GM23248 (cell line): ENCODE measurements at places on chromosomes 2 and 18. TPM values are rescaled to one million over a fixed set of nuclear protein-coding genes. Genes with fewer than 3 reads are reported as not detected.

The CCDC85A gene
- total RNA-seq: 4.2 and 9.9 TPM in 2 replicates

The FOSL2 gene
- 78.0 and 83.5 TPM in 2 replicates for total RNA-seq

The CHRNG gene
- total RNA-seq: not detected in 2 replicates

The PRPF40A gene
- total RNA-seq: 72.1 and 86.1 TPM in 2 replicates

The NRP2 gene
- total RNA-seq: 9.0 and 36.7 TPM in 2 replicates

The KCNG2 gene
- not detected in 2 replicates for total RNA-seq

- DNase-seq: peak; percentile 46
- no peaks in the 10 kb centered on the region for H3K36me3 ChIP-seq
- no peak overlapping the region for H3K27ac ChIP-seq
- H3K4me3 ChIP-seq: no peak overlapping the region
- H3K27me3 ChIP-seq: no peaks in the 10 kb centered on the region
- H3K4me1 ChIP-seq: no peaks in the 10 kb centered on the region
These were observed 2.9 kb upstream of the EPAS1 start for GRCh38 chr2:46294176-46294836.

DNA sequence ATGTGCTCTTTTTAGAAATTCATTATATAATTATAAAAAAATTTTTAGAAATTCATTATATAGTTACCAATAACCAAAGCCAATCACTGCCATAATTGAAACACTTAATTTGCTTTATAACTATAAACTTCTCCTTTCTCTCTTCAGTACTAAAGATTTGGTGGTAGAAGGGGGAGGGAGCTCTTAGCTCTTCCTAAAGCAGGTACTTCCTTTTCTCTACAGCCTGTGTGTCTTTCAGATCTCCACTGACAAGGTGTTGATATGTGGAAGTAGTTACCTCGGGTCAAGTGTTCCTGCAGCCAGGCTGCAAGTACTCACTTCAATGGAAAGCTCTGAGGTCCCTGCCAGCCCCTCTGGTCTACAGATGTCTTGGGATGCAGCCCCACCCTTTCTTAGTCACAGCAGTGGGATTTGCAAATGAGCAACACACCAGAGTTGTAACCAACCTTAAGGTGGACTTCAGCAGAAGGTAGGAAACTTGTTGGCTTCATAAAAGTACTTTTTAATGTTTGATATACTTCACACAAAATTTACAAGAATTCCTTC lies 690.0 kb downstream of the ARHGAP15 start:
- peak; percentile 50 for DNase-seq
- no peaks in the 10 kb centered on the region for H3K36me3 ChIP-seq
- peak overlapping the region; percentile 31 for H3K4me3 ChIP-seq
- H3K4me1 ChIP-seq: 0 out of 2 replicates have a peak, but pooled peaks cover 3% of the 10 kb centered on the region

GRCh38 chr2:16325016-16325975 lies 340.3 kb downstream of the CYRIA start:
- no peaks in the 10 kb centered on the region for H3K27me3 ChIP-seq
- no peaks in the 10 kb centered on the region for H3K36me3 ChIP-seq
- no peak overlapping the region for H3K27ac ChIP-seq

DNA sequence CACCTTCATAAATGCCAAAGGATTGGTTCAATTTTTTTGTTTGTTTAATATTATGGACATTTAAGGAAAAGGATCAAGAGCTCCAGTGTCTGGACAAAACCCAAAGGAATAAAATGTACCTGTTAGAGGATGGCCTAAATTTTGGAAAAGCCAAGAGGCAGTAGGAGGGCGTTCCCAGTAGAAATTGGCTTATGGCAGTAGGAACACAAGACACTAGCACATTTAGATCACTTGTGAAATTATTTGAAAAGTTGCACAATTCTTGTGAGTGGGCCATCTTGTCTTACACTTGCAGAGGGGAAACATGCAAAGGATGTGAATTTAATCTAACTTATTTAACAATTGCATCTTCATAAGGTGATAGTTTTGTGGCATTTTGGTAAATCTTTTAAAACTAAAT lies 3.2 kb downstream of the BZW1 start:
- H3K36me3 ChIP-seq: peaks cover 65% of the 10 kb centered on the region
- no peaks in the 10 kb centered on the region for H3K27me3 ChIP-seq
- H3K4me1 ChIP-seq: peaks cover 35% of the 10 kb centered on the region
- H3K27ac ChIP-seq: peak overlapping the region; percentile 37
- peak; percentile 42 for DNase-seq
- H3K4me3 ChIP-seq: 0 out of 2 replicates have a peak overlapping the region, but pooled peaks have one; percentile 91

DNA sequence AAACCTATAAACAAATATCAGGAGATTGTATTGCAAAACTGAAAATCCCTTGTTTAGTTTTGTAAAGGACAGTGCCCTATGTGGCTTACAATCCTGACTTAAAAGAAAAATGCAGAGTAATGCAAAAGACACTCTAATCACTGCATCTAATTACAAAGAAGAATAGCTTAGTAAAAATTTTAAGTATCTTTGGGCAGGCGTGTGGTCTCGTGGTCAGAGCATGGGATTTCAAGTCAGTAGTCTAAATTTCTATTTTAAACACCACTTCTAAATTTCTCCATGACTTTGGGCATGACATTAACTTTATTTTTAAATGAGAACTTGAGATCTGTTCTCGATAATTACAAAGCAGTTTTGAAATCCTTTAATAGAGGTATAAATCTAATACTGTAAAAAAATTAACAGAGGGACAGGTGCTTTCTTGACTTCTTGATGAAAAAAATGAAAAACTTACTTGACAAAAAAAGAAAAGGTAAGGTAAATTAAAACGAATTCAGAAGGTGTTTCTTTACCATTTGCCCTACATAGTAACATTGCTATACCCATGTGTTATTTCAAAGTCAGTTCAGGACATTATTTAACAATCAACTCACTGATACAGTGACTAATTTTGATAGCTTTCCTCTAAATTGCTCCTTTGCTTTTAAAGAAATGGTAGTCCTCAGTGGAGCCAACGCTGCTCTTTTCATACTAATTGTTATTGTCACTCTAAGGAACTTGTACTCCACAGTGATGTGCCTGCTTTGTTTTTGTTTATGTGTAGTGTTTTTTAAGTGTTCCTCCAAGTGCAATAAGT lies 17.6 kb upstream of the FTCDNL1 start:
- H3K27me3 ChIP-seq: no peaks in the 10 kb centered on the region
- no peaks in the 10 kb centered on the region for H3K36me3 ChIP-seq
- H3K4me1 ChIP-seq: no peaks in the 10 kb centered on the region
- no peak overlapping the region for H3K4me3 ChIP-seq

- H3K36me3 ChIP-seq: no peaks in the 10 kb centered on the region
- no peak for DNase-seq
- H3K4me1 ChIP-seq: no peaks in the 10 kb centered on the region
- H3K27ac ChIP-seq: no peak overlapping the region
- no peaks in the 10 kb centered on the region; the same call in 1 of the 2 replicates for H3K27me3 ChIP-seq
- no peak overlapping the region for H3K4me3 ChIP-seq
These were observed 45.9 kb downstream of the CYRIA start for GRCh38 chr2:16619576-16620245.

DNA sequence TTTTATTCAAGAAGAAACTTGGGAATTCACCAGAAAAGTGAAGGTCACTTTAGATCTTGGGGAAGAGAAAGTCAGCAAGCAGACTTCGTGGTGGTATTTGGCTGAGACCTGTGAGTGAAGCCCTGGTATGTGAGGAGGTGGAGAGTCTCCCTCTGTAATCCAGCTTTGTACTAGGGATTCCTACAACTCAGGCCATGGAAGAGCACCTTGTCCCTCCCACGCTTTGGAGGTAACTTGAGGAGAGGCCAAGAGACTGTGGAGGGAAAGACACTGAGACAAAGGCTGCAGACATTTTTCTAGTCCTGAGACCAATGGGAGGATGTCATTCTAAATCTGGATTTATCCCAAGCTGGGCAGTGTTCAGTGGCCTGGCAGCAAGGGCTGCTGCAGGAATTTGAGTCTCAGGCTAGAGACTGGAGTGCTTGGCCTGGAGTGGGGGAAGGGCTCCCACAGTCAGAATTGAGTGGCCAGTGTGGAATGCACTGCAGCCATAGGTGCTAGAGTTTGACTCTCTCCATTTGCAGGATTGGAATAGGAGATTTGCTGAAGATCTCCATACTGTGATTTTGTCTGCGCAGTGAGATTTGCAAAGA lies 219.0 kb downstream of the ACTR3 start:
- H3K27ac ChIP-seq: no peak overlapping the region
- no peak overlapping the region for H3K4me3 ChIP-seq
- no peaks in the 10 kb centered on the region for H3K4me1 ChIP-seq
- H3K27me3 ChIP-seq: no peaks in the 10 kb centered on the region; the same call in 1 of the 2 replicates
- no peaks in the 10 kb centered on the region for H3K36me3 ChIP-seq

DNA sequence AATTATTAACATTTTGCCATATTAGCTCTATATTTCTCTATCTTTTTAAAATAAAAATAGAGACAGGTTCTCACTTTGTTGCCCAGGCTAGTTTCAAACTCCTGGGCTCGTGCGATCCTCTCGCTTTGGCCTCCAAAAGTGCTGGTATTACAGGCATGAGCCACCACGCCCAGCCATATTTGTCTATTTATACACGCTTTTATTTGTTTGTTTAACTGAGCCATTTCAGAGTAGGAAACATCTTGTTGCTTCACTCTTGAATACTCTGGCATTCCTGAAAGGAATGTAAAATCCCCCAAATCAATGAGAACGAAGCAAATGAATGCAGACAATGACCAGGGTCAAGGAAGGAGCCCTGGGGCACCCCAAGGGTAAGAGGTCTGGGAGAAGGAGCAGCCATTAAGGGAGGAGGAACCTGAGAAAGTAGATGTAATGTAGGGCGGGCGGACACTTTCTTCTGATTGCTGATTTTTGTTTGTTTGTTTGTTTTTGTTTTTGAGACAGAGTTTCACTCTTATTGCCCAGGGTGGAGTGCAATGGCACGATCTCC lies 31.7 kb upstream of the RAB1A start:
- H3K4me1 ChIP-seq: no peaks in the 10 kb centered on the region
- DNase-seq: no peak
- no peak overlapping the region for H3K27ac ChIP-seq
- no peaks in the 10 kb centered on the region for H3K36me3 ChIP-seq

GRCh38 chr18:79393181-79393634 lies 2.5 kb upstream of the NFATC1 start:
- no peaks in the 10 kb centered on the region for H3K36me3 ChIP-seq
- H3K4me1 ChIP-seq: no peaks in the 10 kb centered on the region
- peak overlapping the region; percentile 92 for H3K27ac ChIP-seq
- H3K27me3 ChIP-seq: peaks cover 11% of the 10 kb centered on the region

DNA sequence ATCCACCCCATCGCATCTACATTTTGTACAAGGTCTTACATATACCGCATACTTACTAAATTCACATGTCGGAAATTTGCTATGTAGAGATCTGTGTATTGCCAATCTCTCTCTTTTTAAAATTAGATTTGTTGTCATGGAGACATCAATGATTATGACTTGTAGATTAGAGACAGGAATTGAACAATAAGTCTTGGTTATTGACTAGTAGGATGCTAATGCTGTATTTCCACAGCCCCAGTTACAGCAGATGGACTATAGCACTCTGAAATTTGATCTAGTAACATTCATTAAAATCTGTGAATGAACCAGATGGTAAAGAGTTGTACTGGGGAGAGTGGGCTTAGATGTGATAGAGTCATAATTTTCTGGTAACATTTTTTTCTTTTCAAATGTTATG lies 805.7 kb downstream of the SLC4A3 start:
- H3K27ac ChIP-seq: no peak overlapping the region
- H3K36me3 ChIP-seq: no peaks in the 10 kb centered on the region
- DNase-seq: no peak
- no peaks in the 10 kb centered on the region for H3K4me1 ChIP-seq

DNA sequence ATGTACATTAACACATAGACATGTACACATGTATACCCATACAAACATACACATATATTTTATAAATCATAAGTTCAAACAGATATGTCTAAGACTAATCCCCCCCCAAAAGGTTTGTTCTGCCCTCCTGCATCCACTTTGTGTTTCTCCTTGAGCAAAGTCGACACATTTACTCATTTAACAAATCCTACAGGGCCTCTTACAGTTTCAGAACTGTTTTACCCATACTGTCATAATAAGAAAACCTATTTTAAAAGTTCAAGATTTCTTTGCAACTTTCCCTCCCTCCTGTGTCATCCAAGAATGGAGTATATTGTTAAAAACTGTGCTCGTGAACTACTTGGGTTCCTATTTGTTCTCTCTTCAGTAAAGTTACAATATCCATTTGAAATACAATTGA lies 166.7 kb downstream of the L3MBTL4 start:
- no peak for DNase-seq
- no peak overlapping the region for H3K4me3 ChIP-seq
- no peak overlapping the region for H3K27ac ChIP-seq
- H3K36me3 ChIP-seq: no peaks in the 10 kb centered on the region
- no peaks in the 10 kb centered on the region for H3K4me1 ChIP-seq
- no peaks in the 10 kb centered on the region for H3K27me3 ChIP-seq

DNA sequence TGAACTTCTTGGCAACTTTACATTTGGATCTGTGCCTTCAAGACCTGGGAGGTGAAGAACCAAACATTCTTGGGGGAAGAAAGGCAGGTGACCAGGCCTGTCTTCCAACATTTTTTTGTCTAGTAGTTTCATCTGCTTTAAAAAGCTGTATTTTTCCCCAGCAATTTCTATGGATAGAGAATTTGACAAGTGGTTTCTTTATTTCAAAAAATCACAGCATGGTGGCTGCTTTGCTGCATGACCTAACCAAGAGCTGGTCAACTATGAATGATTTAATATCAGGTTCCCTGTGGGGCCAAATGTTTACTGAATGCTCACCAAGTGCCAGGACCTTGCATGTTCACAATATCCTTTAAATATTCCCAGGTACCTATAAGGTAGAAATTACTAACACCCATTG lies 19.1 kb downstream of the LRP2 start:
- H3K27me3 ChIP-seq: no peaks in the 10 kb centered on the region; the same call in 1 of the 2 replicates
- H3K4me1 ChIP-seq: no peaks in the 10 kb centered on the region
- no peak for DNase-seq
- H3K4me3 ChIP-seq: no peak overlapping the region

DNA sequence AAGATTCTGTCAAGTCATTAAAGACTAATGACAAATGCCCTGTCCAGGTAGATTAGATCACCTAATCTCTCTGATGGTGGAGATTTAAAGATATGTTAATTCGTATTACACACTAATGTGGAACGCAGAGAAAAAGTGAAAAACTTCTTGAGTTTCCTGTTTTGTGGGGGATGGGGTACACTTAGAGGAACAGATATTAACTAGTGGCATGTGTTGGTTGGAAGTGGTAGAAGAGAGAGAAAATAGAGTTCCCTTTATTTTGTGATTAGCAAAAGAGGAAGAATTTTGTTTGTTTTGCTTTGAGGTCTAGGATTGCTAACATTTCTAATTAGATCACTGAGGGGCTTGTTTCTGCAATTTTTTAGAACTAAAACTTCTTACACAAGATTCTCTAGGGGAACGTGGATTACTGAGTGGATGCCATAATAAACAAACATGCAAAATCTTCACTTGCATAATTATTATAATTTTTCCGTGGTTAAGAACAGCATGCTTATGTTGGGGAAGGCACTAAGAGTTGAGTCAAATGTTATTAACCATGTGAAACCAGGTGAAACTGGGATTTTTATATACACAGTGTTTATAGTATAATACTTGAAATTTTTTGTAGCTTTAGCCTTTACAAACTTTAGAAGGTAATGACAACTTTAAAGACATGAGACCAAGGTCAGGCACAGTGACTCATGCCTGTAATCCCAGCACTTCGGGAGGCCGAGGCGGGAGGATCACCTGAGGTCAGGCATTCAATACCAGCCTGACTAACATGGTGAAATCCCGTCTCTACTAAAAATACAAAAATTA lies 97.4 kb upstream of the STK17B start:
- no peak overlapping the region for H3K4me3 ChIP-seq
- no peaks in the 10 kb centered on the region for H3K27me3 ChIP-seq
- H3K36me3 ChIP-seq: no peaks in the 10 kb centered on the region

- H3K27me3 ChIP-seq: no peaks in the 10 kb centered on the region
- peaks cover 44% of the 10 kb centered on the region for H3K36me3 ChIP-seq
- H3K4me3 ChIP-seq: no peak overlapping the region
- peak; percentile 57 for DNase-seq
These were observed 56.8 kb downstream of the ATF2 start for GRCh38 chr2:175111200-175111657.
